Tibial nerve (tissue), 4 donors: ENCODE measurements at places on chromosomes 4 and X.
A peak's percentile ranks its signal among the peaks of the same experiment; 100 is the strongest.

GRCh38 chrX:133709501-133709900 is 275.9 kb downstream of the GPC3 start:
- DNase-seq: no peak

DNA sequence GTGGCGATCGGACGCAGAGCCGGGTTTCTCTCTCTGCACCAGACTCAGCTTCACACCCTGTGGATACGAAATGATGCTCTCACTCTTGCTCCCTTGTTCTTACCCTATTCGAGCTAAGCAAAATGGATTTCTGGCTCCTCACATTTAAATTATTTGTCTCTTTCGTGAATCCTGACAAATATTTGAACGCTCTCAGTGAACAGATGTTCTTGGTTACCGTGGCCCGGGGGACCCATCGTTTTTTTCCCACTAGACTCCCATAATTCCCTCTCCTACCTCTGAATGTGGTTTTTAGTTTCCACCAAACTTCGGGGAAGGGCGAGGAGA is 630 bp downstream of the SMARCA5 start:
- DNase-seq: no peak

- DNase-seq: no peak
These were observed 133.9 kb downstream of the AFAP1 start for GRCh38 chr4:7805533-7806337.

DNA sequence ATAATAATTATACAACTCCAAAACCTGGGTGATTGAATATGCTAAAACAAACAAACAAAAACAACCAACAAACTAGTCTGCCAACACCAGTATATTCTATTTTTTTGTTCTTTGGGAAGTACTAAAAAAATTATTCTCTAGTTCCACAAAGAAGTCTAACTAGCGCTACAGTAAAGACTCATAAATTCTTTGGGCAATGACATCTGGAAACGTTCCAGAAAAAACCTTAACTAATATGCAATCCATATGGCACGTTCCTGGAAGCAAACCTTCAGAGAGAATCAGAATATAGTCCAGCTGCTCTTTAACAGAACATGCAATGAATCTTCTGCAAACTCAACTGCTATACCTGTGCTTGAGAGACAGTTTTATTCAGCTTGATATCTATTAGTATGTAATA is 500.1 kb downstream of the TRAM1L1 start:
- no peak for DNase-seq

DNA sequence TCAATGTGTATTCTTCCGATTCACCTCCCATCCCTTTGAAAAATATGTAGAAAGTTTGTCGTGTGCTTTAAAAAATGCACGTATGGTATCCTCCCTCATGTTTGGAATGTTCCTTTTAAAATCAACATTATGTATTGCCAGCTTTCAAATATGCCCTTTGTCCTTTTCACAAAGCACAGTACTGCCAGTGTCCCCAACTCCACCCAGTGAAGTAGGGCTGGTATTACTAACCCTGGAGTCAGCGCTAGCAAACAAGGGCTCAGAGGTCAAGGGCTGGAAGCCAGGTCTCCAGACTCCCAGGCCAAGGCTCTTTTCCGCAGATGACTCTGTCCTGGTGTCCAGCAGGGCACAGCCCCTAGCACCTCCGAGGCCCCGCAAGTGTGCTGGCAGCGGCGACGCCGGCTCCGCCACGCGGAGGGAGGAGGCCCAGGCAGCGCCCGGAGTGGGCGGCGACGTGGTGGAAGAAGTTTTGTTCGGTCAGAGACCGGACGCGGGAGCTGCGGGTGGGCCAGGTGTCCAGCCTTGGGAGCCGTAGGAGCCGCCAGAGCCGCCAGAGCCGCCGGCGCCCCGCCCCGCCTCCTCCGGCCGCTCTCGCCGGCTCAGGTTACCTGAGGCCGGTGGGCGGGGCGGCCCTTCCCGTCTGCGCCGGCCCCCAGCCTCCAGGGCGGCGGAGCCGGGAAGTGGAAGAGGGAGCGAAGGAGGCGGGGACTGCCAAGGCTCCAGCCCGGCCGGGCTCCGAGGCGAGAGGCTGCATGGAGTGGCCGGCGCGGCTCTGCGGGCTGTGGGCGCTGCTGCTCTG is at the start of gene IL13RA1:
TSS of gene IL13RA1 (plus strand) at position 720 of the 799 bp plus-strand sequence. CDS start at position 753, 33 bp downstream.
- DNase-seq: peak; percentile 58

GRCh38 chrX:71603618-71604017 is 14.7 kb downstream of the CXCR3 start:
- no peak for DNase-seq

DNA sequence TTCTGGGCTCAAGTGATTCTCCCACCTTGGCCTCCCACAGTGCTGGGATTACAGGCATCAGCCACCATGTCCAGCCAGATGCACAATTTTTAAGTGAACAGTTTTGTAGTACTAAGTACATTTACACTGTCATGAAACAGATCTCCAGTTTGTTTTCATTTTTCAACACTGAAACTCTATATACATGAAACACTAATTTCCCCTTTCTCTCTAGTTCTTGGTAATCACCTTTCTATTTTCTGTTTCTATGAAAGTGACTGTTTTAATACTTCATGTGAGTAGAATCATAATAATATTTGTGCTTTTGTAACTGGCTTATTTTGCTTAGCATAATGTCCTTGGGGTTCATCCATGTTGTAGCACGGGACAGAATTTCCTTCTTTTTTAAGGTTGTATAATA is 237.4 kb downstream of the CAMK2D start:
- no peak for DNase-seq

DNA sequence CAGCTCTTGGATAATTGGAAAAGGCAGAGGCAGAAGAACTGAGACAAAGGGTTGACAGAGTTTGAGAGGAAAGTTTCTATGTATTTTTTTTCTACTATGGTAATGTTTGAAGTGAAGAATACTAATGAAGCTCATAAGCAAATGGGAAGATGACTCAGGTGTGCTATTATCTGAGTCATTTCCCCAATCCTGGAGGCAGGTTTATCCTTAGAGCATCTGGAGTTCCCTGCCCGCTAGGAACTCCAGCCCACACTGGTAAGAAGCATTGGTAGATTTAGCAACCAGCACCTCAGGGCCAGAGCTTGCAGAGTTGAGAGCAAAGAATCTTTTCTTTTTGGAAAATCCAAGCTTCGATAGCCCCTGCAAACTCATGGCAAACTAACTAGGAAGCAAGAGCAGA is 55.2 kb downstream of the DOCK11 start:
- no peak for DNase-seq

GRCh38 chr4:15521442-15522039 is 51.9 kb downstream of the CC2D2A start:
- DNase-seq: no peak

DNA sequence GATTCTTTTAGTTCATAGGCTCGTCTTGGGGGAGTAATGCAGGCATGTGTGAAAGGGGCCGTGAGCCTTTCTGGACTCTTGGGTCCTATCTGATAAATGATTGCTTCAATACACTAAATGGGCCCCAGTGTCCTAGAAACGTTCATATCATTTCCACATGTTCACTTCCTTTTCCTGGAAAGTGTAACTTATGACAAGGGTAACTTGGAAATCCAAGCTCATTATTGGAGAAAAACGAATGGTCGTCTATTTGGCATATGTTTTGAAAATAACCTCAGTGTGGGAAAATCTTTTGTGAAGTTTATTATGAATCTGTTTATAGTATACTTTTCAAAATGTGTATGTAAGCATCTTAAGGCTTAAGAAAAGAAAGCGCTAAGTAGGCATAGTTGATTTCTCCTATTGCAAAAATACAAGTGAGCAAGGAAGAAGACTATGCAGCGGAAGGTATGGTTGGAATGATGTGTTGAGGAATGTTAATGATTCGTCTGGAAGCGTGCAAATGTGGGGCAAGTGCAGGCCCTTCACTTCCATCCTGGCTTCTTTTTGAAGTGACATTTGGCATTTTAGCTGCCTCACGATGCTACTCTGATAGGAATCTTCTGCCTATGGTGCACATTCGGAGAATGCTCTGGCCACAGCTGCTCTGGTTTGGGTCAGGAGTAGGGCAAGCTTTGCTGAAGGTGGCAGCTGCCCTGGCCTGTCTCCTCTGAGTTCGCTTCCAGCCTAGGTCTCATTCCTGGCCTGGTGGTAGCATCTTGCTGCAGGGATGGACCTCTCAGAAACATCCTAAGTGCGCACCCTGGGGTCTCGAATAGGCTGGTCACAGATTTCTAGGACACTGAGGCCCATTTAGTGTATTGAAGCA is 49.5 kb upstream of the STOX2 start:
- DNase-seq: no peak
